T-helper 2 cell treated with Interferon-gamma antibody and Interleukin-4, amounts not matched to agents 5 μg/mL and 100 μg/mL, for 36 hours (primary cell): ENCODE measurements at places on chromosomes 7 and 10.

- no peak for DNase-seq
These were observed 7.6 kb upstream of the TMEM236 start for GRCh38 chr10:17744341-17744861.

- DNase-seq = no peak
These were observed 210.6 kb downstream of the KLF6 start for GRCh38 chr10:3574451-3574850.

GRCh38 chr10:69056536-69057260 lies 31.2 kb upstream of the SRGN start:
- DNase-seq = no peak

- no peak for DNase-seq
These were observed 33.9 kb downstream of the AKR1C8 start for GRCh38 chr10:5151076-5151475.

- DNase-seq = no peak
These were observed 1.3 kb downstream of the FAM20C start for GRCh38 chr7:193481-194251.

DNA sequence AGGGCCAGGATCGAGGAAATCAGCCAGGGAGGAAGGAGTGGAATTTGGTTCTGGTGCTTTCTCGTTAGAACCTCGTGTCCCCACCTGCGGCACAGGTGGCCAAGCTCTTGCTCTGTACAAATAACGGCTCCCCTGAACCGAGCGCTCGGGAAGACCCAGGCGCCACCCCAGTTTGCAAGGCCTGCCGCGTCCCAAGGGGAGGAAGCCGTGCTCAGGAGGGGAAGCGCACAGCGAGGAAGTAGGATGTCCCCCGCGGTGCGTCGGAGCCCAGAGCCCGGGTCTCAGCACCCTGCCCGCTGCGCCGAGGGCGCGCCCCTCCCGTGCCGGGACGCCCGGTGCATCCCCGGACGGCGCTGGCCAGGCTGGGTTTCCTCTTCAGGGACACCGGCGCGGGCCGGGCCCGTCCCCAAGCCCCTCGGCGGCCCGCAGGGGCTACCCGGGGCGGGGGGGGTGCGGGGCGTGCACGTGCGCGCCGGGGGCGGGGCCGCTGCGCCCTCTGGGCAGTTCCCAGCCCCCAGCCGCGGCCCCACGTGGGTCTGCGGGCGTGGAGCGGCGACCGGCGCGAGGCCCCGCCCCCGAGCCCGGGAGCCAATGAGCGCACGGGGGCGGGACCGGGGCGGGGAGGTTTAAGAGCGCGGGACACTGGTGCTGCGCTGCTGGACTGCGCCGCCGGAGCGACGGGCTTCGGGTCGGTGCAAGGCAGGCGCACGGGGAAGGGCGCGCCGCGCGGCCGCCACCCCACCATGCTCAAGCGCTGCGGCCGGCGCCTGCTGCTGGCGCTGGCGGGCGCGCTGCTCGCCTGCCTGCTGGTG lies at the start of gene LFNG:
LFNG (plus strand) TSS at position 656 of the 812 bp plus-strand sequence; CDS start at position 744, 88 bp downstream.
- peak; percentile 89 for DNase-seq

GRCh38 chr10:70456164-70456563 lies 14.7 kb upstream of the NODAL start:
- no peak for DNase-seq

DNA sequence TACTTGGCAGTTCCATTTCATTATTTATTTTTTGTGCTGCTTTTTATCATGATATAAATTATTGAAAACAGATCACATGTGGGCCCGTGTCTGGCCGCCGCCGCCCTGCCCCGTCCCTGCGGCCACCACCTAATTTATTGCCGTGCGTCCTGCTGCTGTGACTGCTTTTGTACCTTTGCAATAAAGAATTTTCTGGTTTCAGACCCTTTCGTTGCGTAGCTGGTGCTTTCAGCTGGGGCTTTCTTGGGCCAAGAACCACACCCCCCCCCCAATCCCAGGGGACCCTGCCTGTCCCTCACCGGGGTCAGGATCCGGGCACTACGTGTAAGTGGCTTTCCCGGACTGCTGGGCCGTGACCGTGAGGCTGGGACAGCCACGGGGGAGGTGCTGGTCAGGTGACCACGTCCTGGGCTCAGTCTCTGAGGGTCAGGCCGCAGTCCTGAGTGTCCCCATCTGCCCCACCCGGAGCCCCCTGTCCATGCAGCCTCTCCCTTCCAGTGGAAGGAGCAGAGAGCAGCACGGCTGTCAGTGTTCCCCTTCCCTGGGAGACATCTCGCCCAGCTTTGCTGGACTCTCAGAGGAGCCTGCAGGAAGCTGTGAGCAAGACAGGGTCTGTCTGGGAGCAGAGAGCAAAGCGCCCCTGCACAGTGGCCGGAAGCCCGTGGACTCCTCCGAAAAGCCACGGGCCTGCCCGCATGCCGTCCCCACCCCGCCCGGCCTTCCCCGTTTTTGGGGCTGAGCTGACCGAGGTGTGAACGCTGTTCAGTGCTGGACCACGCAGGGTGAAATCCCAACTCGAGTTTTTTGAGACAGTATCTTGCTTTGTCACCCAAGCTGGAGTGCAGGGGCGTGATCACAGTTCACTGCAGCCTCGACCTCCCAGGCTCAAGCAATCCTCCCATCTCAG lies 12.6 kb downstream of the MAFK start:
- DNase-seq = no peak

- no peak for DNase-seq
These were observed 64.2 kb downstream of the CFAP46 start for GRCh38 chr10:132878091-132878729.

GRCh38 chr7:67523713-67524112 lies 527.1 kb downstream of the TYW1 start:
- DNase-seq = no peak

DNA sequence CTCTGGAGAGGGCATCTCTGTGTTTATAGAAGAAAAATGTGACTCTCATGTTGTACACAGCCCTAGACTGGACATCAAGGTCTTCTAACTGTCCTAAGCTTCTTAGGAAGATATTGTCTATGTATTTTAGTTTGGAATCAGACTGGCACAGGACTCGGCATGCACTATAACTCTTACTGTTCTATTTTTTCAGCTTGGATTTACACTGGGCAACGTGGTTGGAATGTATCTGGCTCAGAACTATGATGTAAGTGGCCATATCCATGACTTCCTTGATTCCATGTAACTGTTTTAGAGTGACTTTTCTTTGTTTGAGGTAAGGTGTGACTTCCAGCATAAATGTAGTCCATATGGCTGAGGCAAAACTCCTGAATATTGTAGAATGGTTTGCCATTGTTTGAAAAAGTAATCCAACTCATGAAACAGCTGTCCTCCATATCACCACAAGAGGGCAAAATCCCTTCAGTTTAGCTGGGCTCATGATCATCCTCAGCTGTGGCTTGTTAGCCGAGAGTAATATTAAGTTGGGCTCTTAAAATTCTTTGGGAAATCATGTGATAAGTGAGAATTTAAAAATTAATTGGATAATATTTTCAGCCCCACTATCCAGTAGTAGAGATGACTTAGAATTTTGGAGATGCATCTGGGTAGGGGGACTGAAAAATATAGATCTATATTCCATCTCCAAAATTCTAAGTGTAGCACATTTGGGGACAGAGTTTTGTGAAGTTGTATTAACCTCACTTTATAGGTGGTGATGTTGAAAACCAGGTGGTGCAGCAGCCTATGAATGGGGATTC lies 10.4 kb downstream of the STMP1 start:
- DNase-seq = no peak

GRCh38 chr10:28732091-28732490 lies 54.8 kb downstream of the BAMBI start:
- DNase-seq = no peak

DNA sequence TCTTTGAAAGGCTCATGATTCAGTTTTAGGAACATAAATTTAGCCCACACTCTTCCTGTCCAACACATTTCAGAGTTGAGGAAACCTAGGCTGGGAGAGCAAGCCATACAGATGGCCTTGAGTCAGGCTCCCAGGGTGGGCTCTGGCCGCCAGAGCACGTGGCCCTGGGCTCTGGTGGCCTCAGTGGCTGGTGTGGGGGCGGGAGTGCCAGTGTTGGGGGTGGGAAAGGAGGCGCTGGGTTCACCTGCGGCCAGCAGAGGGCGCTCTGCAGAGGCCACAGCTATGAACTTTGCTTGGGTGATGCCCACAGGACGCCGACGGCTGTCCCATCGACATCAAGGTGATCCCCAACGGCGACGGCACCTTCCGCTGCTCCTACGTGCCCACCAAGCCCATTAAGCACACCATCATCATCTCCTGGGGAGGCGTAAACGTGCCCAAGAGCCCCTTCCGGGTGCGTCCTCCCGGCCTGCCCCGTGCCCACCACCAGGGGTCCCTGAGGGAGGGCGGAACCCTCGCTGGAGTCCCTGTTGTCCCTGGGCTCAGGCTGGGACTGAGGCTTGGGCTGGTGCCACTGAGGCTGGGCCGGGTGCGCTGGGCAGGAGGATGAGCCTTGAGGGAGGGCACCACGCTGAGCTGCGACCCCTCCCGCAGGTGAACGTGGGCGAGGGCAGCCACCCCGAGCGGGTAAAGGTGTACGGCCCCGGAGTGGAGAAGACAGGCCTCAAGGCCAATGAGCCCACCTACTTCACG lies 11.9 kb downstream of the FLNC start:
- DNase-seq = peak; percentile 54
